ENCODE measurements at places on chromosomes 2 and 18.

- no peak for DNase-seq
Observed at GRCh38 chr18:55694291-55694690, 106.3 kb upstream of the TCF4 start.

DNA sequence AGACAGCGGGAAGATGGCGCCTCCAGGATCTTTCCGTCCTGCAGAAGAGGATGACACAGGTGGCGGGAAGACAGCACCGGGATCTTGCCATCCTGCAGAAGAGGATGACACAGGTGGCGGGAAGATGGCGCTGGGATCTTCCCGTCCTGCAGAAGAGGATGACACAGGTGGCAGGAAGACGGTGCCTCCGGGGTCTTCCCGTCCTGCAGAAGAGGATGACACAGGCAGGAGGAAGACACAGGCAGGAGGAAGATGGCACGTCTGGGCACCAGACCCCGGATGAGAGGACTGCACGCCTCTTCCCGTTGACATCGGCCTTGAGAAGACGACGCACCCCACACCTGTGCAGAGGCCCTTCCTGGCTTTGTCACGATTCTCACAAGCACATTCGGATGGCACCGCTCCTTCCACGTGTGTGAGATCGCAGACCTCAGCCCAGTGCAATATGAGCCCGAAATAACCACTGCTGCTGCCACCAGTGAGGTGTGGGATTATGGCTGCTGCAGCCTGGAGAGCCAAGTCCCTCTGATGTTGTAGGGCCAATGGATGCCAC, 79.4 kb upstream of the SNTG2 start:
- DNase-seq: no peak

DNA sequence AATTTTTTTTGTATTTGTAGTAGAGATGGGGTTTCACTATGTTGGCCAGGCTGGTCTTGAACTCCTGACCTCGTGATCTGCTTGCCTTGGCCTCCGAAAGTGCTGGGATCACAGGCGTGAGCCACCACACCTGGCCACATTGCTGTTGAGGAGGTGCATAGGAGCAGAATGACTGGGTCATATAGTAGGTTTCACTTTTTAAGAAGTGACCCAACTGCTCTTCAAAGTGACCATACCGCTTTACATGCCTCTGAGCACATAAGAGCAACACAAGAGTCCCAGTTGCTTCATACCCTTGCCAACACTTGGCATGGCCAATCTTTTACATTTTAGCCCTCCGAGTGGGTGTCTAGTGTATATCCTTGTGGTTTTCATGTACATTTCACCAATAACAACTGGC, 28.9 kb downstream of the RRM2 start:
- no peak for DNase-seq

DNA sequence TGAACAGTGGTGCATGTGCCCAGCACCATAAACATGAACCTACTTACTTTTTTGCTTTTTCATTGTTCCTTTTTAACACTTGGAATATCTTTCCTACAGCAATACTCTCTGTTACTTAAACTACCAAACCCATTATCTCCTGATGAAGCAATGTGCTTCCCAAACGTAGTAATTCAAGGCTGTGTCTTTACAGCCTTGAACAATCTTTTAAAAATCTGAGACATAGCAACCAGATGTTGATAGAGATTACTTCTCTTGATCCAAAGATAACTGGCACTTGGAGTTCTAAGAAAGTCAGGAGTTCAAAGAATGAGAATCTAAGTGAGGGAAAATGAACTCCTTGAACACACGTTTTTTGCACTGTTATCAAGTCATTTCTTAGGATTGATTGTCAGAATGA, 40.4 kb downstream of the ATP8B1 start:
- DNase-seq: no peak

GRCh38 chr2:98299211-98299905, 46.9 kb upstream of the CNGA3 start:
- DNase-seq: no peak

DNA sequence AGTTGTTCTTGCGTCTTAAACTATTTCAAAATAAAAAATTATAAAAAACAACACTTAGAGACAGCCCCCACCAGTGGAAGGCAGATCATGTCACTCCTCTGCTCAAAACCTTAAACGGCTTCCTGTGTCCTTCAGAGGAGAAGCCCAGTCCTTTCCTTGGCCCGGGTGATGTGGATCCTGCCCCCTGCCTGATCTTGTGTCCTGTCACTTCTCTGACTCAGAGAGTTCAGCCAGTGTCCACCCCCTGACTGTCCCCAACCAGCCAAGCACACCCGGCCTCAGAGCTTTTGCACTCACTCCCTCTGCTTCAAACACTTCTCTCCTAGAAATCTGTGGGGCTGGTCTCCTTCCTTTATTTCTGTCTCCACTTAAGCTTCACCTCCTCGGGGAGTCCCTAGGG, 35.4 kb downstream of the TOGARAM2 start:
- no peak for DNase-seq

DNA sequence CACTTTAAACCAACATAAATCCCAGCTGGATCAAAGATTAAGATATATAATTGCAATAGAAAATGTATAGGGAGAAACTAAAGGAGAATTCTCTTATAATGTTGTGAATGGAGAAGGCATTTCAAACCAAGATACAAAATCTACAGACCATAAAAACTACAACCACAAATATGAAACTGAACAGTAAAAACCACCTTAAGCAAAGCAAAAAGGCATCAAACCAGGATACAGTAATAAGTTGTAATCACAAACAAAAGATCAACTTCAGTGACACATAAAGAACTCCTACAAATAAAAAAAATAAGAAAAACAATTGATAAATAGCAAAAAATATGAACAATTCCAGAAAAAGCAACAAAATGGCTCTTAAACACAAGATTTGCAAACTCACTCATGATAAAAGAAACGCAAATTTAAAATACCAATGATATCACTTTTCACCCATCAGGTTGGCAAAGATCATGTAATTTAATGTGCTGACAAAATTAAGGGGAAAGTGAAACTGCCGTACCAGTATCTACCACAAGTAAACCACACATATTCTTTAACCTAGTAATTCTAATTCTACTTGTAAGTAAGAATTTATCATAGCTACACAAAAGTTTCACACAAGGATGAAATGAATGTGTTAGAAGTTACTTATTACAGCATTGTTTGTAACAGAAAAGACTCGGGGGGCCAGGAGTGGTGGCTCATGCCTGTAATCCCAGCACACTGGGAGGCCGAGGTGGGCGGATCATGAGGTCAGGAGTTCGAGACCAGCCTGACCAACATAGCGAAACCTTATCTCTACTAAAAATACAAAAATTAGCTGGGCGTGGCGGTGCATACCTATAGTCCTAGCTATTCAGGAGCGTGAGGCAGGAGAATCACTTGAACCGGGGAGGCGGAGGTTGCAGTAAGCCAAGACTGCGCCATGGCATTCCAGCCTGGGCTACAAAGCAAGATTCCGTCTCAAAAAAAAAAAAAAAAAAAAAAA, 101.9 kb downstream of the USP34 start:
- no peak for DNase-seq

DNA sequence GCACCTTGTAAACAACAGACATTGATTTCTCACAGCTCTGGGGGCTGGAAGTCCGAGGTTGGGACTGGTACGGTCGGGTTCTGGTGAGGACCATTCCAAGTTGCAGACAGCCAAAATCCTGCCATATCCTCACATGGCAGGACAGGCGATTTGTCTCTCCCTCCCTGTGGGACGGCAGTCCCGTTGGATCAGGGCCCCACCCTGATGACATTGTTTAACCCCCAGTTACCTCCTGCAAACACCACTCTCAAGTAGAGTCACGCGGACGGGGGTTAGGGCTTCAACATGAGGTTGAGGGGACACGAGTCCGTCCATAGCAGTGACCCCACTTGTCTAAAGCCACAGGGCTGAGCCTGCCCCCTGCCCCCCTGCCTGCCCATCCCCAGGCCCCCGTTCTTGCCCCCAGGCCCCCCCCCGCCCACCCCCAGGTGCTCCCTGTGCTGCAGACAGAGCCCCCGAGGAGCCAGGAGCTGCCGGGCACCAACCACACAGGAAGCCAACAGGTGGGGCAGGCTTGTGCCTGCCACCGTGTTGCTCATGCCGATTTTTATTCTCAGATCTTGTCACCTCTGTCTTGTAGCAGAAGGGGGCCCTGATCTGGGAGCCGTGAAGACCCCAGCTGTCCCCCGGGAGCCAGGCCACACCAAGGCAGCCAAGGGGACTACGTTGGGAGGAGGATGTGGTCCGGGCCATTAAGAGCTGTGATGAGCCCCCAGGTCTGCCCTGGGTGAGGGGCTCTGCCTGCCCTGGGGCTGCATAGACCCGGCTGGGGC, 82.2 kb downstream of the NFATC1 start:
- DNase-seq: no peak

DNA sequence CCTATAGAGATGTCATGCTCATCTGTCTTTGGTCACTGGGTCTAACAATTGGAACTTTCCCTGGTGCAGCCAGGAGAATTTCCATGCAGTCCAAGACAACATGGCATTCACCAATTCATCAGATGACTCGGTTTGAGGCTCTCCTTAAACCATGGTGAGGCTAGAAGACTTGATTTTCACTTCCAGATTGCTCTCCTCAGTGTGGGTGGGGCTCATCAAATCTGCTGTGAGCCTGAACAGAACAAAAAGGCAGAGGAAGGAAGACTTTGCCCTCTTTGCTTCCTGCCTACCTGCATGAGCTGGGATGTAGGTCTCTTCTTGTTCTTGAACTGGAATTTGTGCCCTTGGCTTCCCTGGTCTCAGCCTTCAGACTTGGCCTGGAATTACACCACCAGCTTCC, 203.4 kb upstream of the TRIB2 start:
- DNase-seq: no peak

DNA sequence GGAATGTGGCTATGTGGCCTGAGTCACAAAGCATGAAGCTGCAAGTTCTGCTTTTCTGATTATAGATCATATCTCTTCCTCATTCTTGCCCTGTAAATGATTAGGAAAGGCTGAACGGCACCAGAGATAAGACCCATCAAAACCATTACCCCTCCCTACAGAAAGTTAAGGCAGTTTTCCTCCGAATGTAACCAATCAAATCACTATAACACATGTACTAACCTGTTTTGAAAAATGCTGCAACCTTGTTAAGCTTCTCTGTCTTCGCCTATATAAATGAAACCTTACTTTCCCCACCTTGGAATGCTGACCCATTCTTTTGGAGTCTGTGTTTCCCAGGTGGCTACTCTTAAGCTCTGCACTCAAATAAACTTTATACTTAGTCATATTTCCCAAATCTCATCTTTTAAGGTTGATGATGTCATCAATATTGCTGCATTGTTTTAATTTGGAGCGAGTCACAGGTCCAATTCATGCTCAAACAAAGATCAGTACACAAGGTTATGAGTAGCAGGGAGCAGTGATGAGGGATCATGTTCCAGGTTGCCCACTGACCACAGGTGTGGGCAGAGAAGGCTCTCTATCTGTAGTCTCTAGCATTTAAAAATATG, 662.3 kb downstream of the IRS1 start:
- DNase-seq: no peak

- no peak for DNase-seq
Observed at GRCh38 chr2:233850745-233851144, 3.6 kb downstream of the HJURP start.

- no peak for DNase-seq
Observed at GRCh38 chr18:48137374-48138081, 207.1 kb upstream of the SMAD2 start.

- DNase-seq: no peak
Observed at GRCh38 chr2:237327175-237327950, 86.6 kb downstream of the COL6A3 start.

DNA sequence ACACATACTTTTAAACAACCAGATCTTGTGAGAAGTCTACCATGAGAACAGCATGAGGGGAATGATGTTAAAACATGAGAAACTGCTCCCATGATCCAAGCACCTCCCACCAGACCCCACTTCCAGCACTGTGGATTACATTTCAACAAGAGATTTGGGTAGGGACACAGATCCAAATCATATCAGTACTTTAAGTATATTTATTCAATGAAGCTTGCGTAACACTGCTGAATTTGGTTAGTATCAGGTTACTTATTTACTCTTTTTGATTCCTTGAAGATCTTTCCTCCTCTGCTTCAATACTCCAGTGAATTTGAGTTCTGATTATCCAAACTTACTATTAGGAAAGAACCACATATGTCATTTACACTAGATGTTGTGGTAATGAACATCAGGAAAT, 418.6 kb downstream of the PIK3C3 start:
- DNase-seq: no peak
